Muscle of leg (tissue), 16 donors: ENCODE measurements at places on chromosomes 13 and 19.

GRCh38 chr19:54387991-54388801 lies 23.5 kb upstream of the LAIR1 start:
- peak; percentile 48 for DNase-seq

GRCh38 chr13:19153782-19154450 lies 27.7 kb downstream of the TUBA3C start:
- no peak for DNase-seq

DNA sequence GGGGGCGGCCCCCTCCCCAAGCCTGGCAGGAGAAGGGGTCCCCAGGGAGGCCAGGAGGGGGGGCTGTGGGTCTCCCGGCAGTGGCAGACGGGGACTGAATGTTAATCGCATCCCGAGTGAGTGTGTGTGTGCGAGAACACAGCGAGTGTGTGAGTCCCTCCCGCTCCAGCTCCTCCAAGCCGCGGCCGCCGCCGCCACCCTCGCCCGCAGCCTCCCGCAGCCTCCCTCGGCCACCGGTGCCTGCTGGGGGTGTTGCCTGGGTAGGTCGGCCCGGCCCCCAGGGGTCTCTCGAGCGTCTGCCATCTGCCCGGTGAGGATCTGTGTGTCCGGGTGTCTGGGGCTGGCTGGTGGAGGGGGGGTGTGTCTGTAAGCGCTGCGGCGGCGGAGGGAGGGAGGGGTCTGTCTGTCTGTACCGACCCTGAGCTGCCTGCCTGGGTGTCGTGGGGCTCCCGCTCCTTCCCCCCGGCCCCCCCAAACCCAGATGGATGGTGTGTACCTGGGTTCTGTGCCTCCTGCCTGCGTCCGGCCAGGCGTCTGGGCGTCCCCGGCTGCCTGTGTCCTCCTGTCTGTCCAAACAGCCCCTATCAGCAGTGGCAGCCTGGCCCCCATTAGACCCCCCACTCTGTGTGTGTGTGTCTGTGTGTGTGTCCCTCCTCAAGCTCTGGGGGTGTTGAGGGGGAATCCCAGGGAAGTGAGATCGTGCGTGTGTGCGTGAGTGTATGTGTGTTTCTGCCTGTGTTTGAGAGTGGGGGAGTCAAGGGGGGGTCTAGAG lies at the start of gene GRIN2D:
Gene GRIN2D (plus strand): TSS at position 110 of the 772 bp plus-strand sequence. CDS start 4,725 bp downstream, outside the sequence.
- peak; percentile 55 for DNase-seq

GRCh38 chr13:49063497-49063896 lies 87.8 kb downstream of the FNDC3A start:
- no peak for DNase-seq

DNA sequence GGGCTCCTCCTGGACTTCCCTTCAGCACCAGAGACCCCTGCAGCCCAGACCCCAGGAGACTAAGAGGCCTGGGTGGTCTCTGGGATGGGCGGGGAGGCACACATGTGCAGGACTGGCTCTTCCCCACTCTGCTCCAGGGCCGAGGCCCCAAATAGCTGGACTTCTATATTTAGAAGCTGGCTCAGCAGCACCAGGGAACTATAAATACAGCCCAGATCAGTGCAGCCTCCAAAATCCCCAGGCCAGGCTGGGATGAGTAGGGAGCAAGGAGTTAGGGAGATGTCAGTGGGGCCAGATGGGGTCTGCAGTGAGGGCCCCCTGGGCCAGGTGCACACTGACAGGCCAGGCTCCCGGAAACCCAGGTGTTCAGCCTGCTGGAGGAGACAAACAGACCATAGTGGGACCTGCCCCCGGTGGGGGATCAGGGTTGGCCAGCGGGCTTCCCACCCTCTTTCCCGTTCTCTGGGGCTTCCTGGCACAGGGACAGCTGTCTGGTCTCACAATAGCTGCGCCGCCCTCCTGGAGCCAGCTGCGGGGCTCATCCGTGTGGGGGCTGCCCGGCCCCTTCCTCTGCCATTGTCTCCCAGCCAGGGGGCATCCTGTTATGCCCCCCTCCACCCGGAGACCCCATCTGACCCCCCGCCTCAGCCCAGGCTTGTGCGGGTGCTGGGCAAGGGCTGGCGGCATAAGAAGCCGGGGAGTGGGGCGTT lies 5.5 kb upstream of the ADGRE5 start:
- peak; percentile 93 for DNase-seq

DNA sequence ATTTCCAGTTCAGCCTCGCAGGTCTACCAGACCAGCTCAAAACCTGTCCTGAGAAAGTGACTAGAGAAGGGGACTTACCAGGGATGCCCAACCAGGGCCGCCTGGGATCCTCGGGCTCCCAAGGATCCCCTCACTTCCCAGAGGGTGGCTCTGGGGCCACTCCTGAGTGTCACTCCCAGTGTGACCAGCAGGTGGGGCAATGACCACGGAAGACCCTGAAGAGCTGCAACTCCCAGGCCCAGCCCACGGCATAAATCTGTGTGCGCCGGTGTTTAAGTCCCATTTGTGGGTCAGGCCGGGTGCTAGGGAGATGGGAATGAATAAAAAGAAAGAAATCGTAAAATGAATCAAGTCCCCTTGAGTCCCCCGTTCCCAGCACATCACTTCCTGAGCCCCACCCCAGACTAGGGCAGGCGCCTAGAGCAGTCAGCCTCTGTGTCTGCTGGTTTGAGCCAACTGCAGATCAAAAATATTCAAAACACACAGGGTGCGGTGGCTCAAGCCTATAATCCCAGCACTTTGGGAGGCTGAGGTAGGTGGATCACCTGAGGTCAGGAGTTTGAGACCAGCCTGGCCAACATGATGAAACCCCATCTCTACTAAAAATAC lies 10.7 kb downstream of the PTGIR start:
- peak; percentile 88 for DNase-seq

DNA sequence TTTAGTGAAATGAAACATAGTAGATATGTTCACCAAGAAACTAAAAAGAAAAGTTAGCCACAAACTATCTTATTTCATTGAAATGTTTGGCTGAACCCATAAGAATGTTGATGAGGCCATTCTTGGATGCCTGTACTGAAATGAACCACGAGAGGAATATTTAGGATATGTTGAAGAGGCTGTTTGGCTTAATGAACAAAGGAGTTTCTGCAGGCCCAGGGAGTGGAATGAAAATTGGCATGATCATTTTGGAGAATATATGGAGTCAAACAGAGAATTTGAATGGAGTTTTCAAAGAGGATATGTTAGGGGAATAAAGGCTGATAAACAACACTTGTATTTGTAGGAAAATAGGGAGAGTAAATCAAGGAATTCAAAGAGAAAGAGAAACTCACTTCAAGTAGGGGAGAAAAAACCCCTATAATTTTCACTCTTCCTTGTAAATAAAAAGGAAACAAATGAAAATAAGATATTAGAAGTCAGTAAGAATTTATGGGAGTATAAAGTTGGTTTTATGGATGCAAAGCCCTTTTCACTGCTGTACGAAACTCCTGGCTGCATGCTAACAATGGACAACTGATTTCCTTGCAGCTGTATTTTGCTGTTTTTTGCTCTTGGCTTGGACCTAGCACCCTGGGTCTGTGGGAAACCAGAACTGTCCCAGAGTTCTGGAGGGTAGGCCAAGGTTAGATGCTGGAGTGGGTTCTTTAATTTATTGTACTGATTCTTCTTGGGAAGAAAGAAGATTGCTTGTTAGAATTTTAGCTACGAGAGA lies 36.5 kb downstream of the KL start:
- peak; percentile 94 for DNase-seq

- DNase-seq: no peak
Measured at GRCh38 chr13:44874176-44874575, 115.1 kb downstream of the NUFIP1 start.

DNA sequence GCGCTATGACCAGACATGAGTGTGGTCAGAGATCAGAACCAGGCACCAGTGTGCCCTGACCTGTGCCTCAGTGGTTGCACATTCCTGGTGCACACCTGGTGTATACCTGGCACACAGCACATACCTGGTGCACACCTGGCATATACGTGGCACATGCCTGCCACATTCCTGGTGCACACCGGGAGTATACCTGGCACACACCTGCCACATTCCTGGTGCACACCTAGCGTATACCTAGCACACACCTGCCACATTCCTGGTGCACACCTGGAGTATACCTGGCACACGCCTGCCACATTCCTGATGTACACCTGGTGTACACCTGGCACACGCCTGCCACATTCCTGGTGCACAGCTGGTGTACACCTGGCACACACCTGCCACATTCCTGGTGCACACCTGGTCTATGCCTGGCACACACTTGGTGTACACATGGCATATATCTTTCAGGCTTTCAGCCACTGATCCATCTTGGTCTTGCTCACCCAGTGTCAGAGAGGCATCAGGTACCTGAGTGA lies 61.3 kb upstream of the ADGRL1 start:
- DNase-seq: no peak

DNA sequence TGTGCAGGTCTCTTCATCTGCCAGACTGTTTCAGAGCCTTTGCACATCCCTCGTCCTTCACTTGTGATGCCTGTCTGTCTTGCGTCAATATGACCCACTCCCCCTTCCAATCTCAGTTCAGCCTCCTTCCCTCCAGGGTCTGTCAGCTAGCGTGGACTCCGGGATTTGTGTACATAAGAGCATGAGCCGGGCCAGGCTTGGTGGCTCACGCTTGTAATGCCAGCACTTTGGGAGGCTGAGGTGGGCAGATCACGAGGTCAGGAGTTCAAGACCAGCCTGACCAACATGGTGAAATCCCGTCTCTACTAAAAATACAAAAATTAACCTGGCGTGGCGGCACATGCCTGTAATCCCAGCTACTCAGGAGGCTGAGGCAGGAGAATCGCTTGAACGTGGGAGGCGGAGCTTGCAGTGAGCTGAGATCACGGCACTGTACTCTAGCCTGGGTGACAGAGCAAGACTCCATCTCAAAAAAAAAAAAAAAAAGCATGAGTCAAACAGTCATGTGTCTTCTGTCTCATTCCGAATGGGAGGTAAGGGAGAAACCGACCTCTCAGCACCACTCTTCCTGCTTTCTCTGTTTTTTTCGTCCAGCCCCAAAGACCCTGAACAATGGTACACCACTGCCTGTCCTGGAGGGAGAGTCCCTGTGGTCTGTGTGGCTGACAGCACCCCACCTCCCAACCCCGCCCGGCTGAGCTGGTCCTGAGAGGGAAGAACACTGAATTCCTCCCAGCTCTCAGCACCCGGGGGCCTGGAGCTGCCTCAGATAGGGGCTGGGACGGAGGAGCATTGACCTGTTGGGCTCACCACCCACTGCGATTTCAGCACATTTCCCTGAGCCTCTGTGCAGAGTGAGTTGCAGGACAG lies 2.4 kb upstream of the SIGLEC9 start:
- DNase-seq: no peak

- no peak for DNase-seq
Measured at GRCh38 chr19:47589824-47590223, 16.9 kb upstream of the ZNF541 start.

- no peak for DNase-seq
Measured at GRCh38 chr13:75797239-75797638, 161.1 kb downstream of the LMO7 start.

DNA sequence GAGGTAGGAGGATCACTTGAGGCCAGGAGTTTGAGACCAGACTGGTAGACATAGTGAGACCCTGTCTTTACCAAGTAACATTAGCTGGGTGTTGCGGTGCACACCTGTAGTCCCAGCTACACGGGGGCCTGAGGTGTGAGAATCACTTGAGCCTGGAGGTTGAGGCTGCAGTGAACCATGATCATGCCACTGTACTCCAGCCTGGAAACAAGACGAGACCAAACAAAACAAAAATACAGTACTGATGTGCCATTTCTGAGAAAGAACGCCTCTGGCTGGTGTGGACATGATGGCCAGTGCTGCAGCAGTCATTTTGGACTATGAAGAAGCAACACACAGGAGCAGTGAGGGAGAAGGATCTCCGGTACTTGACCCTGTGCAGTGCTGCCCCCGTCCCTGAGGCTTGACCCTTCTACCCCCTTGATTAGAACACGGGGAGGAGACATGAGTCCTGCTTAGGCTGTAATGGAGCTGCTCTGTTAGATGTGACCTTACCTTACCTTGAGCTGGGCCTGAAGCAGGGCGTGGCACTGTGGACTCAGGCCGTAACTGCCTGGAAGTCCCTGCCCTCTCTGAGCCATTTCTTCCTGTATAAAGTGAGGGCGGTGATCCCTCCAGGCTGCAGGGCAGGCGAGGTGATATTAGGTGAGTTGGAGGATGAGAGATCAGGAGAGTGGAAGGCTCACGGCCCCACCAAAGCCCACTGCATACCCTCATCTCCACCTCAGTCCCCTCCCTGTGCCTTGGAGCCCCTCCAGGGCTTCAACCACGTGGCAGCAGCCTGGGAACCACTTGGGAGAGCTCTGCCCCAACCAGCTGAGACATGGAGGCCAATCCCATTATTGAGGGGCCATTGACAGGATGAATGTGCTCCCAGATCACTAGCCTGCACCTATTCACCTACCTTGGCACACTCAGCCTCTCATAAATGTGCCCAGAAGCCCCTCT lies 5.9 kb downstream of the RPL18A start:
- no peak for DNase-seq

DNA sequence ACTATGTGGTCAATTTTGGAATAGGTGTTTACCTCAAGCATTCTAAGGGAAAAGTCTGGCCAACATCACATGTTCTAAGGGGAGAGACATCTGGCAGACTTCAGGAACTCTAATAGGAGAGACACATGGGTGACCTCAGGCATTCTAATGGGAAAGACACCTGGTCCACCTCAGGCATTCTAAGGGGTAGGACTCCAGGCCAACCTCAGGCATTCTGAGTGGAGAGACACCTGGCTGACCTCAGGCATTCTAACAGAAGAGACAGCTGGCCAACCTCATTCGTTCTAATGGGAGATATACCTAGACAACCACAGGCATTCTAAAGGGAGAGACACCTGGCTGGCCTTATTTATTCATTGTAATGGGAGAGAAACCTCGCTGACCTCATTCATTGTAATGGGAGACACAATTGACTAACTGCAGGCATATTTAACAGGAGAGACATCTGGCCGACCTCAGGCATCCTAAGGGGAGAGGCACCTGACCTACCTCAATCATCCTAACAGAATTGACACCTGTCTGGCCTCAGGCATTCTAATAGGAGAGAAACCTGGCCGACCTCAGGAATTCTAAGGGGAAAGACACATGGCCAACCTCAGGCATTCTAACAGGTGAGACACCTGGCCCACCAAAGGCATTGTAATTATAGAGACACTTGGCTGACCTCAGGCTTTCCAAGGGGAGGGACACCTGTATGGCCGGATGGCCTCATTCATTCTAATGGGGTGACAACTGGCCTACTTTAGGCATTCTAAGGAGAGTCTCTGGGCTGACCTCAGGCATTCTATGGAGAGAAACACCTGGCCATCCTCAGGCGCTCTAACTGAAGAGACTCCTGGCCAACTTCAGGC lies 1346.8 kb downstream of the UQCRFS1 start:
- no peak for DNase-seq

- DNase-seq: no peak
Measured at GRCh38 chr13:96768524-96768923, 225.8 kb downstream of the OXGR1 start.

DNA sequence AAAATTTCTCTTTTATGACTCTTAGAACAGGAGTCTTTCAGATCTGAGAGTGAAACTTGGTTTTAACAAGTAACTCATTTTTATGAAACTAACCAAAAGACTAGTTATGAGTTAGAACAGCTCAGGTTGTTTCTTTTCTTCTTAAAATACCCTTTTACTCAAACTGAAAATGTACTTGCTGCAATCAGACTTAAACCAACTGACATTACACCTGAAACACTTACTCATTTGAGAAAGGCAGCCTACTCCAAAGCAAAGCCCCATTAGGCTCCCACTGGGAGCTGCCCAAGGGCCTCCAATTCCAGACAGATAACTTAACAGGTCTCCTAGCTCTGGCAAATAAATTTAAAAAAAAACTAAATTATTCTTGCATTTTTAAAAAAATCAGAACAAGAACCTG lies 3.6 kb downstream of the FOXO1 start:
- DNase-seq: no peak

- DNase-seq: peak; percentile 49
Measured at GRCh38 chr19:49802836-49803528, 10.1 kb downstream of the FUZ start.
